ENCODE measurements at places on chromosomes 2 and 18. TPM values are rescaled to one million over a fixed set of nuclear protein-coding genes. Genes with fewer than 3 reads are reported as not detected.

The UGT1A9 gene
- not detected for total RNA-seq

The ESPNL gene
- total RNA-seq: 0.18 TPM

GRCh38 chr18:58823412-58823811, 41.3 kb upstream of the ZNF532 start:
- no peak for DNase-seq

The SALL3 gene
- not detected for total RNA-seq

GRCh38 chr2:31020713-31021112, 117.5 kb downstream of the GALNT14 start:
- DNase-seq: no peak

Measured in activated CD4-positive, alpha-beta memory T cell treated with anti-CD3 and anti-CD28 coated beads, Interleukin-2, amount 10 ng/mL, durations not matched to agents 7 days and 5 days (primary cell).